ENCODE measurements at places on chromosomes 5 and 9. TPM values are rescaled to one million over a fixed set of nuclear protein-coding genes. Genes with fewer than 3 reads are reported as not detected.

- no peak for DNase-seq
Measured at GRCh38 chr5:153700940-153701339, 210.5 kb downstream of the GRIA1 start.

DNA sequence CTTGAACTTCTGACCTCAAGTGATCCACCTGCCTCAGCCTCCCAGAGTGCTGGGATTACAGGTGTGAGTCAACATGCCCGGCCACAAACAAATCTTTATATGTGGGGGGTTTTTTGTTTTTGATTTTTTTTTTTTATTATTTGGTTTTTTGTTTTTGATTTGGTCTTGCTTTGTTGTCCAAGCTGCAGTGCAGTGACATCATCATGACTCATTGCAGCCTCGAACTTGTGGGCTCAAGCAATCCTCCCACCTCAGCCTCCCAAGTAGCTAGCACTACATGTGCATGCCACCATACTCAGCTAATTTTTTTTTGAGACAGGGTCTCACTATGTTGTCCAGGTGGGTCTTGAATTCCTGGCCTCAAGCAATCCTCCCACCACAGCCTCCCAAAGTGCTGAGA, 42.4 kb downstream of the ALDH7A1 start:
- no peak for DNase-seq

- no peak for DNase-seq
Measured at GRCh38 chr9:7636838-7637467, 162.6 kb downstream of the DMAC1 start.

DNA sequence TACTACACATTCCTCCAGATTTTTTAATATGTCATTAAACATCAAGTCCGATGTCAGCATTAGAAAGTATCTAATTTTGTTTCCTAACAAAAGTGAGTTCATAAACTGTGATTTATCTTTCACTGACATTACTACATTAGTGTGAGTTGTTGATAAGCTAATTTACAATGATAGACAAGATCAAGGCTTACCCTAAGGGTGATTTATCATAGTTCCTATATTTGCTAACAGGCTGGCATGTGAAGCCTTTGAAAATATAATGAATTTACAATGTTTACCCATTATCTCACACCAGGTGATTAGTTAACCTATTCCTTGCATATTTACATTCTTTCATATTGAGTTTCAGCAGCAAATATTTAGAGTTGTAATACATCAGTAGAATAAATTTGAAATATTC, 1096.9 kb upstream of the NUDT12 start:
- no peak for DNase-seq

DNA sequence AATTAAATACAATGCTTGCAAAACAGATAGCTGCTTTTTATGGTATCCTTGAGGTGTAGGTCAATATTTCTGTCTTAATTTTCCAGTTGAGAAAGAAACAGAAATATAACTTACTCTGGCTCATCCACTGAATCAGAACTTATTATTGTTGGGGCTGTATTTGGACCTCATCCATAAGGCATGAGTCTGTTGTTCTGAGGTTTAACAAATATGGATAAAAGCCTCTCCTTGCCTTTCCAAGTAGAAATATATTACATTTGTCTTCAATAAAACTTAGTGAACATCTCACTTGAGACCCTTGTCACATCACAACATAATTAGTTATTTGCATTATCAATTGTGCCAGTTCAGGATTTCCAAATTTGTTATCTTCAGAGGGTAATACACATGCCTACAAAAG, 525.8 kb downstream of the AGTPBP1 start:
- DNase-seq: no peak

The GAPT gene
- 0.57 TPM for total RNA-seq

GRCh38 chr9:8477450-8477849, 677.9 kb upstream of the DMAC1 start:
- DNase-seq: no peak

DNA sequence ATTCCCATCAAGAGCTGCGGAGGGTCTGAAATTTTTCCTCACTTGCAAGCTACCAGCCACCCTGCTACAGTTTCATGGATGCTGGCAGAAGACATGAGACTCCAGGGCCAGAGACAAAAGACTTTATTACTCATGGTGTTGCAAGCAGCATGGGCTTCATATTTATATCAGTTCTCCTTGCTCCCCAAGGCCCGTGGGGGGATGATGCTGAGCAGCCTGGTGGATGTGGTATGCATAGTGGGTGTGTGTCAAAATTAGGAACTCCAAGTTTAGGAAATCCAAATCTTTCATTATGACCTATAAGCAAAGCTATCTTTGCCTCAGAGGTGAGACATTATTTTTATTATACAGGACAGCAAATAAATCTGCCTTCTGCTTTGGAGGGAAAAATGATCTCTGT, 105.7 kb upstream of the ALDH1B1 start:
- DNase-seq: no peak

DNA sequence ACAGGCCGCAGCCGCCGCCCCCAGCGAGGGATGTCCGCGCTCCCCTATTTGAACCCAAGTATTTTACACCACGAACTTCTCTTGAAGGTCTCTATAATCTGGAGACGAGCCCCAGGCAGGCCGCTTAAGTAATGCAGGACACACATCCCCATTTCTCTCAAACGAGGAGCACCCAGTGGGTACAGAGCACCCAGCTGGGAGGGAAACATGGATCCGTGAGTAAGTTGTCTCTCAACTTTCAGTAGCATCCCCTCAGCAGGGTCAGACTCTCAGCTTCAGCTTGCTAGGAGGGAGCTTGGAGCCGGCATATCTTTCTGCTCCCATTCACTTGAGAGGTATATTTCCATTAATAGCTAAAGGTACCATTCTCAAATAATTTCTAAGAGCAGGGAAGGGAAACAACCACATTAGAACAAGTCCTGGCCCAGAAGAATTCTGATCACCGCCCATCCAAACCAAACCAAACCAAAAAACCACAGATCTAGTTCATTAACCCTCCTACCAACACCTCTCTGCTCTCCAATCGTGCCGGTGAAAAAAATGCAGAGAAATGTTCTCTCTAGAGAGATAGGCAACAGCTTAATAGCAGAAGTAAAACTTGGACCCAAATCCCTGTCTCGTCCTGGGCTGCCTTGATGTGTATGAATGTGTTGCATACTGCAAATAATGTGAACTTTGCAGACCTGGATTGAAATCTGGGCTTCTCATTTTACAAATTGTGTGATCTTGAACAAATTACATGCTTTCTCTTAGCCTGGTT, 910 bp downstream of the TDRD7 start:
- no peak for DNase-seq

GRCh38 chr9:90631964-90632363, 10.7 kb downstream of the DIRAS2 start:
- no peak for DNase-seq

GRCh38 chr5:171649075-171649401, 136.6 kb upstream of the SMIM23 start:
- DNase-seq: no peak

DNA sequence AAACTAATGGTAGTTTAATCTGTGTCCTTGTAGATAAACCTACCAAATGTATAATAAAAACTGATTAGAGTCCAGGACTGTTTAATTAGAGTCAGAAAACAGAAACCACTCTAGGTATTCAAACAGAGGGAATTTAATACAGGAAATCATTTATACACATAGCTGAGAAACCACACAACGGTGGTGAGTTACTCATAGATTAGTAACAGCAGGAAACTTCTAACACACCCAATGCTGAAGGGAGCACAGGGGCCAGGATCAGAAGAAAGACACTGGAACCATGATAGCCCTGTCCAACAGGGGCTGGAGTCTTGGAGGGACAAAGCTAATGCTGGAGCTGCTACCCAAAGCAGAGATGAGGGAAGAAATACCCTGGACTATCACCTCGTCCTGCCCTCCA, 321.0 kb downstream of the ACTL7B start:
- DNase-seq: no peak

- peak; percentile 3 for DNase-seq
Measured at GRCh38 chr5:581941-582340, 30.2 kb upstream of the CEP72 start.

The MYOZ3 gene
- total RNA-seq: not detected

DNA sequence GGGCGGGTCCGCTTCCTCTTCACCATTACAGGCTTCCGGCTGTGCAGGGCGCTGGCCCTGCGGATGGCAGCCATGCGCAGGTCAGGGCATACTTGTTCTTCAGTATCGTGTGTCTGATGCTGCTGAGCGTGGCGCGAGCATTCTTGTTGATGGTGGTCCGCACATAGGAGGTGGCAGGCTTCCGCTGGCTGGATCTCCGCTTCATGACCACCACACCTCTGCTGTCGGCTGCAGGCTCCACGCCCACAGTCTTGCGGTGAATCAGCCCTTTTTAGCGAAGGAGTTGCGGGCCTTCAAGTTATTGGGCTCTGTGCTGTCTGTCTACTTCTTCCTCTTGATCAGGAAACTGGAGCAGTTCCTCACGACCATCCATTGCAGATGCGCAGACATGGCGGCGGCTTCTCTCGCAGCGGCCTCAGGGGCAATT, 62.4 kb upstream of the ZNF608 start:
- DNase-seq: no peak

DNA sequence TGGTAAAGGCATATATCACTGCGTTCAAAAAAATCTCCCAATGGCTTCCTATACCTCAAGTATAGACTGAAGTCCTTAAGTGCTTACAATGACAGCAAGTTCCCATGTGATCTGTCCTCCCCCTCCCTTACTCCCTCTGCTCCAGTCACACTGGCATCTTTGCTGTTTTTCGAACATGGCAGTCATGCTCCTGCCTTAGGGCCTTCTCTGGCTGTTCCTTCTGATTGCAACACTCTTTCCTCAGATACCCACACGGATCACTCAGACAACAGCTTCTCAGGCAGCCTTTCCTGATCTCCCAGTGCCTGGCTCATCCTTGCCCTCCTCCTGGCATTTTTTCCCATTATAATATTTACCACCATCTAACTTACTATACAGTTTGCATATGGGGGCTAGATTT, 232.8 kb downstream of the ARHGEF28 start:
- no peak for DNase-seq

The LRSAM1 gene
- total RNA-seq: 33.1 TPM

The APBA1 gene
- 14.9 TPM for total RNA-seq

GRCh38 chr5:94807985-94808384, 189.5 kb downstream of the SLF1 start:
- DNase-seq: no peak

The CTXN3 gene
- total RNA-seq: not detected

The COL23A1 gene
- total RNA-seq: 0.57 TPM

GRCh38 chr5:2251751-2252150, 369.0 kb upstream of the IRX4 start:
- no peak for DNase-seq

The HMMR gene
- 3.3 TPM for total RNA-seq

GRCh38 chr5:157312492-157312891, 46.6 kb downstream of the CYFIP2 start:
- peak; percentile 83 for DNase-seq

The EDIL3 gene
- 6.0 TPM for total RNA-seq

GRCh38 chr9:97809666-97810344, 43.2 kb upstream of the FOXE1 start:
- DNase-seq: no peak

DNA sequence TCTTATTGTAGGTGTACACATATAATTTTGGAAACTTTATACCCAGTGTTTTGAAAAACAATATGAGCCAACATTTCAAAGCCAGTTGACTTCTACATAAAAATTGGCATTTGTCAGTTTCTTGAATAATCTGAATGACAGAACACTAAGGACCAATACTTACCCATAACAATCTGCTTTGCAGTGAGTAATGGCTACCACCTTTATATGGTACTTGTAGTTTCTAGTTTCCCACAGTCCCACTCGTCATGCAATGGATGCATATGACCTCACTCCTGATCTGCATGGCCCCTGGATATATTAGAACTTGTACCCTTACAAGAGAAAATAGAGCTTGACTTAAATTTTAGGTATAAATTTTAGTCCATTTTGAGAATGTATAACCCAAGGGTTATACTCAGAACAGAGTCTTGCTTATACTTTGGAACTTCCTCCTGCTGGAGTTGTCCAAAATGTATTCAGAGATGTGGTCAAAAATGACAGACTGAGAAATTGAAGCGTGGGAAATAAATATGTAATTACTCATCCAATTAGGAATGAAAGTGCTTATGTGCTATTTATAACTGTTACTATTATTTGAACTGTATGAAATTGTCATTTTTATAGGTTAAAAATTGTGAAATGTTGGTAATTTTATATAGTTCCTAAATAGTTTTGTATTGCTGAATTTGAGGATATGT, 19.5 kb downstream of the XRCC4 start:
- no peak for DNase-seq

- DNase-seq: no peak
Measured at GRCh38 chr9:114247077-114247476, 75.8 kb upstream of the ORM1 start.

- no peak for DNase-seq
Measured at GRCh38 chr5:65919773-65920172, 6.6 kb upstream of the ERBIN start.

DNA sequence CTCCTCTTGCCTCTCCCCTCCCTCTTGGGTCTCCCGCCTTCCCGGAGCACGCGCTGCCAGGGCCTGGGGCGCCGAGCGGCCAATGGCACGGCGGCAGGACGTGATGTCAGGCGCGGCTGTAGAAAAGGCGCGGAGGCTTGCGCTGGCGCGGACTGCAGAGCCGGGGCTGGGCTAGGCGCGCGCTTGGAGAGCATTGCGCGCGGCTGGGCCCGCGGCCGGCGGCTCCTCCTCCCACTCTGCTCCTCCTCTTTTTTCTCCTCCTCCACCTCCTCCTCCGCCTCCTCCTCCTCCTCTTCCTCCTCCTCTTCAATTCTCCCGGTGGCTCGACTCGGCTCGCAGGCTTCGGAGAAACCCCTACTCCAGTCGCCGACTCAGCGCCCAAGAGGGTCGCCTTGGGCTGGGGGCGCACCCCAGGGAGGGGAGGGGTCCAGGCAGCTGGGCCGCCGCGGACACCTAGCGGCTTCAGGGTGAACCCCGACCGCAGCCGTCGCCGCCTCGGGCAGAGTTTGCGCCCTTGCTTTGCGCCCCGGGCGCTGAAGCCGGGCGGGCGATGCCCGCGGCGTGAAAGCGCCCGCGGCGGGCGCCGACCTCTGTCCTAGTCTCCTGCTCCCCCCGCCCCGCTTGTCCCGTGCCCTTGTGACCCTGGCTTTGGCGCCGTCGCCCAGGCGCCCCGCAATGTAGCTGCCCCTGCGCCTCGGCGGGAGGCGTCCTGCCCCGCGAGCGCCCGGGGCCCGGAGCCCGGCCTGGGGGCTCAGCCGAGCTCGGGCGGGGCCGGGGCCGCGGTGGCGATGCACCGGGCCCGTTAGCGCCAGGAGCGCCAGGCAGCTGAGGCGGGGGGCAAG, at the start of gene LHX2:
Gene LHX2 (plus strand): TSS at position 309 of the 842 bp plus-strand sequence. CDS start 581 bp downstream, outside the sequence.
- DNase-seq: no peak

- DNase-seq: no peak
Measured at GRCh38 chr9:34197756-34198711, 19.2 kb downstream of the UBAP1 start.

The PCDHGA6 gene
- total RNA-seq: 4.1 TPM

The FOCAD gene
- 33.5 TPM for total RNA-seq

- DNase-seq: no peak
Measured at GRCh38 chr9:95845751-95846150, 29.7 kb upstream of the ERCC6L2 start.

GRCh38 chr5:32984851-32985610, 273.9 kb downstream of the NPR3 start:
- no peak for DNase-seq

All from Peyer's patch (tissue), 4 donors.